ENCODE measurements at places on chromosomes 6 and 20.

GRCh38 chr6:22699151-22699550, 129.8 kb downstream of the HDGFL1 start:
- no peak for DNase-seq

DNA sequence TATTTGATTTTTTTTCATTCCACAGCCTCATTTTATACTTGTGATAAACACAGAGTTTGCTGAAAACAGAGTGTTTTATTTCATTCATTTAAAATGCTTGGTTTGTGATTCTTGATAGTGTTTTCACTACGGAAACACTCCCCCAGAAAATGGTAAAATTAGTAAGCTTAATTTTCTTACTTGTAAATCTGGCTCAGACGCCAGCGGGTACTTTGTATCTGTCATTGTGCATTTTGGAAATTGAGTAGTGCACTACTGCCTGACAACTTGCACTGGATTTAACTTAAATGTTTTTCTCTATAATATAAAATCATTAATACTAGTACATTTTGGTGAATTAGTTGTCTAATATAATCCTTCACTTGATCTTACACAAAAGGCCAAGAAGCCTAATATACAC, 37.0 kb upstream of the HINT3 start:
- no peak for DNase-seq

- no peak for DNase-seq
These were observed 949 bp downstream of the MACROD2 start for GRCh38 chr20:13996265-13996664.

DNA sequence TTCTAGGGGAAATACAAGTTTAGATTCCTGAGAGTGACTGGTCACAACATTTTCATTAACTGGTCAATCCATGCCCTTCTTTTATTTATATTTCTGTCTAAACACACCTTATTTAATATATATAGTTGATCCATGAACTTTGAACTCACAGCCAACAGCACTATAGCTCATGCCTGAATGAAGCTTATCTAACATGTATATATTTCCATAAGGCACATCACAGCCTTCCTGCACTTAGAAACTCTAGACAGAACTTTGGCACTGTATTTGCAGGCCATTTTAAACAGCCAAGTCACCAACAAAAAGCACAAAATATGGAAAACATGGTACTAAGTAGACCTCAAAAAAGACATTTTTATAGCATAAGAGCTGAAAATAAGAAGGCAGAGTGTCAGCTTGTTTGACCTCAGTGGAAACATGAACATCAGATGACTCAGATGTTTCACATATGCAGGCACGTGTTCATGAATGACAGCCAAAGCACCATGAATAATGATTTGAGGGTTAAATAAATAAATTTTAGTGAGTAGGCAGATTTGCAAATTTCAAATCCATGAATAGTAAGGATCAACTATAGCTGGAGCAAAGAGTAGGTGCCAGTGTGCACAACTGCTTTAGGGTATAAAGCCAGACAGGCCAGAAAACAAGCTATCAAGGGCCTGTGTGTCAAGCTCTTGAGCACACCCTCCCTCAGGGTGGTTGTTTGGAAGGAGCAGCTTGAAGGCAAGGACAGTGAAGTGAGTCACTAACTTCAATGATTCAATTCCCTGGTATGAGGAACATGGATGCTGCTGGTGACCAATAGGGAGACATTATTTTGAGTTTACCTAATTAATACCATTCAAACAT, 88.9 kb upstream of the NT5E start:
- DNase-seq, result no peak

DNA sequence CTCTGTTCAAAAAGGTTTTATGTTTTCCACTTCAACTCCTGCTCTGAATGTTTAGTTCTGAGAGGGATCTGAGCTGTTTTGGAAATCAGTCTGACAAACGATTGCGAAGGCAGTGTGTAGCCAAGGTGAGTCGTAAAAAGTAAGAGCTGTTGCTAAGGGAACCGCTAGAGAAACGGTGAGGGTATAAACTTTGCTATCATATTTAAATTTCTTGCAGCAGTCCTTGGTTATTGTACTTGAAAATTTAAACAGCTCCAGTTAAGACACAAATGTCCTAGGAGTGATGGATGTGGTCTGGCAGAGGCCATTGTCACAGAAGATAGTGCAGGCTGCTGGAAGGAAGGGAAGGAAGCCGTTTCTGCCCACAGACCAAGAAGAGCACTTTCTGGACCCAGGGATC, 64.9 kb upstream of the CITED2 start:
- DNase-seq, result no peak

DNA sequence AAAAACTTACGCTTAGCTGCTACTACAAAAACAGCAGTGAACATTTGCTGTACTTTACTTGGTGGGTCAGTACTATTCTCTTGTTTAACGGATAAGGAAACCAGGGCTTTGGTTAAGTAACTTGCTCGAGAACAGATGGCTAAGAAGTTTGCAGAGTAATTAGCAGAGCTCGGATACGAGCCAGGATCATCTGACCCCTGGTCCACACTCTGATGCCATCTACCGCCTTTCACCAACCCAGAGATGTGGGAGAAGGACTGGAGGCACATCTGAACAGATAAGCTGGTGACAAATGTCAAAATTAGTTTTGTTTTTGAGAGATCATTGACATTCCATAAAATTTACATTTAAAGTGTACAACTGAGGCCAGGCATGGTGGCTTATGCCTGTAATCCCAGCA, 18.9 kb upstream of the RPL7L1 start:
- DNase-seq, result no peak

DNA sequence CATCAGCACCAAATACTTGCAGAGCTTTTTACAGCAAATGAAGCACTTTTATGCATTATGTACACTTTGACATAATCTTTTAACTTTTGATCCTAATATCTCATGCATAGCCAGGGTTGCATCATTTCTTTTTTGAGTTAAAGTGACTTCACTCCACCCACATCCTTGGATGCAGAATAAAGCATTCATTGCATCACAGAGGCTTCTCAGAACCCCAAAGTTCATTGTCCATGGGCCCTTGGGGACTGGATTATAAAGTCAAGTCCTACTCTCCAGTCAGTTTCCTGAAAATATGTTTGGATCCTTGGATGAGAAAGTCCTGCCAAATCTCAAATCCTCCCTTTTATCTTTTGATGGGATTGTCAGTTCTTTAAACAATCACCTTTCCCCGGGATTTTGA, 10.6 kb upstream of the EFHC1 start:
- DNase-seq, result no peak

- no peak for DNase-seq
These were observed 1.3 kb downstream of the PDYN start for GRCh38 chr20:1992359-1993110.

- DNase-seq, result no peak
These were observed 23.1 kb downstream of the CDS2 start for GRCh38 chr20:5149892-5150225.

All from CD4-positive, alpha-beta T cell treated with Interleukin-4 for 4 hours (primary cell).